ENCODE measurements at places on chromosomes 3 and 15.
A peak's percentile ranks its signal among the peaks of the same experiment; 100 is the strongest.

DNA sequence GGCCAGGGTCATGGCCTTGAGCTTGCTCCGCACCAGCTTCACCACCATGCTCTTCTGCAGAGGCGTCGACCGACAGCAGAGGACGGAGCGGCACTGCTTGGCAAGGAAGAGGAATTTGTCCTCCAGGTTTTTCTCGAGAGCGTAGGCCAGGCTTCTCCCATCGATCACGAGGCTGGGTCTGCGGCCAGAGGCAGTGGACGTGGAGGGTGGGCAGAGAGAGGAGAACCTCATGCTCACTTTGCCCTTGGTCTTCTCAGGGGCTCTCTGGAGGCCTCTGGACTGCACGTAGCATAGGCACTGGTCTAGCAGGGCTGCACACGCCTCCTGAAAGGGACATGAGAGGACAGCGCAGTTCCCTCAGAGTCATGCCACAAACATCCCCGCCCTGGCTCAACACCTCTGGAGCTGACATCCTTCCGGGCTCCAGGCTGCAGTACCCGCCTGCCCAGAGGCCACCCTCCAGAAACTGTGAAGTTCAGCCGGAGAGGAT, 168.3 kb downstream of the ATP10A start:
- DNase-seq = no peak

GRCh38 chr3:128007033-128007424, 45.2 kb upstream of the SEC61A1 start:
- no peak for DNase-seq

DNA sequence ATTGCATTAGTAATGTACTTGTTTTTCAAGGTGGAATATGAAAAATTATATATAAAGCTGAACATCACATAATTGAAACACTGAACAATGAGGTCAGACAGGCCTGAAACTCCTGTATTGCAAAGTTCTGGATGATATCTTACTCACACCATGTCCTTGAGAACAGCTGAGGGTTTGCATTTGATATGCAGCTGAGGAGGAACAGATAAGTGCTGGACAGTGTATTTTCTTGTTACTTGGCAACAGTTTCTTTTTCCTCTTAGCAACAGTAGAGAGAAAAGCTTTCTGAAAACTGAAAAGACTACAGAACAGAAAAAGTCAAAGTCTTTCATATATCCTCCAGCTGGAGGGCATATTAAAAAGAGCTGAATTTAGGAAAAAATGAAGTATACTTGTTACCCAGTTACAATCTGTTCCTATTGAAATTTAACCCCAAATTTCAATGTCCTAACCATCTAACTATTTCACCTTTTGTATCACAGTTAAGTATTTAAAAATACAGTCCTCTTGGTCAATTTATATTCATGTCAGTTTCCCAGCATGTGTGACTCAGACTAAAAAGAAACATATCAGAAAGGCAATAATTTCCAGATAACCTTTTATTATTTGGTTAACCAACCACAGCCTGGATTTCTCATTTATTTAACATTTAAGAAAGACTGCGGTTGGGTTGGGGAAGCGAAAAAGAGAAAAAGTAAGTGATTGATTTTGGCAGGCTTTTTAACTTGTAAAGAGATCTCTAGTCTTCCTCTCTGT, 733.0 kb upstream of the DPPA4 start:
- DNase-seq = no peak

GRCh38 chr3:53361852-53362251, 14.5 kb upstream of the DCP1A start:
- no peak for DNase-seq

GRCh38 chr3:83807511-83807910, 1151.3 kb upstream of the CADM2 start:
- no peak for DNase-seq

DNA sequence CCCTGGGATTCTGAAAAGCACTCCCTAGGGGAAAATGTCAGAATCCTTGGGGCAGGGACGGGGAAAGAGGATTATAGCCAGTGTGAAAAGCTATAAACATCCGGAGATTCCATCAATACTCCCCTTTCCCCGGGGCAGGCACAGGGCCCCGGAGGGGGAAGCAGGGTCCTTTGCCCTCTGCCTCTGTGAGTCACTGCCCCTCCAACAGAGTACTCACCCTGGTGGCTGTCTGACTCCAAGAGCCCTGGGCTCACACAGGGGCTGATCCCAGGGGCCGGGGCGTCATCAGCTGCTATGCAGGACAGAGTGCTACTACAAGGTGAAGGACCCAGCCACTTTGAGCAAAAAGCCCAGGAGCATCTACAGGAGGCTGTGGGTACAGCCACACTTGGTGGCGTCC, 133.0 kb upstream of the PRR20G start:
- no peak for DNase-seq

DNA sequence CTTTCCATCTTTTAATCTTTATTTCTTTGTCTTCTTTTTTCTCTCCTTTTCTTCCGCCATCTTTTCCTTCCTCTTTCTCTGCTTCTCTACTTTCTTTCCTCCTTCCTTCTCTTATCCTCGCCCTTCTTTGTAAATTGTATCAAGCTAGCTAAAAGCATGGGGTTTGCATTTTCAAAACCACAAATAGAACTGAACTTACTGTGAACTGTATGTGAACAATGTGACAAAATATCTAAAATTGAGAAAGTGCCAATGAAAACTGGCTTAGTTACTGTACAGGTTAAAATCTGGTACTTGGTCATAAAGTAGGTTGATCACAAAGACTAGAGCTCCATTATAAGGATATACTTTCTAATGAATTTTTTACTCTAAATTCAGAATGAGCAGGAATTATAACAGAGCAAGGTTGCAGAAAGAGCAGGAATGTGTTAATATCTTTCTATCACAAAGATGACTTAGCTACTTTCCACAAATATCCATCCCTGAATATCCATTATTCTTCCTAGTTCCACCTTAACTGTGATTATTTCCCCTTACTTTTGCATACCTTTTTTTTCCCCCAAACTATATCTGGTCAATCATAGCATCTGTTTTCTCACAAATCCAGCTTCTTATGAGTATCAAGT, 122.4 kb downstream of the LSAMP start:
- no peak for DNase-seq

GRCh38 chr3:17006132-17006852, 121.5 kb downstream of the PLCL2 start:
- no peak for DNase-seq

DNA sequence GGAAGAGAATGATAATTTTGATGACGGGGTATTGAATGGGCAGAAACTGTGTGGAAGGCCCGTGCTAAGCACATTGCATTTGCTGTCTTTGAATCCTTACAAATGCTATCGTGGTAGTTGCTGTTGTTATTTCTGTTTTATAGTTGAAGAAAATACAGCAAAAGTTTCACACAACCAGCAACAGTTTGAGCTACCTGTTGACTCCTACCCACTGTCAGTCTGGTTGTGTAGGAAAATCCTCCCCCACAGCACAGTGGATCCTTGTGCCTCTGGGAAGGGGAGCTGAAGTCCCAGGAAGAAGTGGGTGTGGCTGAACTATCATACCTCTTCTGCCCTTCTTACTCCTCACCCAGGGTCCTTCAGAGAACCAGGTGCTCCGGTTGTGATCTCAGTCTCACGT, 29.4 kb downstream of the MRAS start:
- no peak for DNase-seq

- no peak for DNase-seq
Observed at GRCh38 chr15:78210349-78210717, 24.0 kb downstream of the ACSBG1 start.

DNA sequence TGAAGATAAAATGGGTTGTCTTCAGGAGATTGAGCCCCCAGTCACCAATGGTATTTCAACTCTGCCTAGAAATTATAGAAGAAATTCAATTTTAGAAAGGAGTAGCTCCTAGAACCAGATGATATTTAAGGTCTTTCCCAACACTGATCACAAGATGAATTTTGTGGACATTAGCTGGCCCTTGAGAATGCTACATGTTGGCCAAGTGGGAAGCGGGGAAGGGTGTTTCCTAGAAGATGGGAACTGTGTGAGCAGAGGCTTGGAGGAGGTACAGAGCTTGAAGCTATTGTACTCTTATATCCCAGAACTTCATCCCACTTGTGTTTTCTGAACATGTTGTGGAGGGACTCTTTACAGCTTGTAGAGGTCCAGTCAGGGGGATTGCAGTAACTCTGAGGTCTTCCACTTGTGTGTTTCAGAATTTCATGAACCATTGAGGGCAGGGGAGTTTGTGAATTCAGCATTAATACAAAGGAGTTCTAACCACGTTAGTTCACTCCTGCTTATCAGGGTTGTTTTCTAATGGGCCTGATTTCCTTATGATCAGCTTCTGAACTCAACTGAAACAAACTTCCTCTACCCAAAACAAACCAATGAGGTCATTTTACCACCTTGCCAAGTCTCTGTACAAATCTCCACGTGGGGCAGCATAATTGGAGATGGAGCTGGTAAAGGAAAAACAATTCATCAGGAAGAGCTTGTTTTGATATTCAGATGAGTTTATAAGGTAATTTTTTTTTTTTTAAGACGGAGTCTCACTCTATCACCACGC, 152.6 kb upstream of the TPM1 start:
- no peak for DNase-seq

- DNase-seq = no peak
Observed at GRCh38 chr15:84813931-84814330, 3.2 kb upstream of the ALPK3 start.

DNA sequence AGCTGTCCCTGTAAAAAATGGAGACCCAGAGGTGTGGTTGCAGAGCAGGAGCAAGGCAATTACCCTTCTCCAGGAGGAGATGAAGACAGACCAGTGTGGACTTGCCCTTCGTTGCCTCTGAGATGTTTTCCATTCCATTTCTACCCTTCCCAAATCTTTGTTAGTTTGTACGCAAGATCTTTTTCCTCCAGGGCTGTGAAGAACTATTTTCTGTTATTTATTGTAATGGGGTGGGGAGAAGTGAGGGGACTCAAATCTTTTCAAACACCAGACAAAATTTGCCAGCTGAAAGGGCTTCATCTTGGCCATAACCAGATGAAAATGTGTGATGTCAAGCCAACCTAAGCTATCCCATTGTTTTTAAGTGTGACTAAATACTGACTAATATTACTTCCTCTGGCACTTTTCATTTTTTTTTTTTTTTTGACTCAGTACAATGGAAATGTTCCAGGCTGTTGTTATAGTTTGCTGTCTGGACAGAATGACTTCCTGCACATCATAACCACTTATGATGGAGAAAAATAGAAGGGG, 271.3 kb upstream of the TPRG1 start:
- DNase-seq = peak; percentile 93

DNA sequence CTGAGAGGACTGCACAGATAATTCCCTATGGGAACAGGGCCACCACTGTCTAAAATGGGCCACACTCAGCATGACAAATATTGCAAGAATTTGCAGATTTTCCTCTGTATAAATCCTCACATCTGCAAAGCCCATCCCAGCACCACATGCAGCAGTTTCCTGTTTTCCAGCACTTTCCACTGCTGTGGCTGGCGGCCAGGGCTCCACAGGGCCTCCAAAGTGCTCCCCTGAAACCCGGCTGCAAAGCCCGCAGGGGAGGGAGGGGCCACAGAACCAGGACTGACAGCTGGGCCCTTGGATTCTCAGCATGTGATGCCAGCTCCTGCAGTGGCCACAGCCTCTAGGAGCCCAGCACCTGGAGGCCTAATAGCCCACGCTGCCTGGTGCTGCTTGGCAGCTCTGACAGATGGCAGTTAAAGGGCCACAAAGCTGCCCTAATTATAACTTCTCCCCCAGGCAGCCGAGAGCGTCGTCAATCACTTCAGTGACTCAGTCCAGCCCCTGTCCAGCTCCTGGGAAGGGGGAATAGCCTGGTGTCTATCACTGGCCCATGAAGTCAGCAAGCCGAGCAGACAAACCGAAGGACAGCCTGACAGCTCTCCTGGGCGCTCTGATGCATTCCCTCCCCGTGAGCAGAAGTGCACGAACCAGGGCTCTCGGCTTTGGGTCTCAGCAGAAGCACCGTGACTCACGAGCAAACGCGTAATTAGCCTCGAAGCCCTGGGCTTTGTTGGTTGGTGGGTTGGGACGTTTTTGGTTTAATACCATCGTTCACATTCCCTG, 4.7 kb downstream of the LRRC15 start:
- DNase-seq = no peak

DNA sequence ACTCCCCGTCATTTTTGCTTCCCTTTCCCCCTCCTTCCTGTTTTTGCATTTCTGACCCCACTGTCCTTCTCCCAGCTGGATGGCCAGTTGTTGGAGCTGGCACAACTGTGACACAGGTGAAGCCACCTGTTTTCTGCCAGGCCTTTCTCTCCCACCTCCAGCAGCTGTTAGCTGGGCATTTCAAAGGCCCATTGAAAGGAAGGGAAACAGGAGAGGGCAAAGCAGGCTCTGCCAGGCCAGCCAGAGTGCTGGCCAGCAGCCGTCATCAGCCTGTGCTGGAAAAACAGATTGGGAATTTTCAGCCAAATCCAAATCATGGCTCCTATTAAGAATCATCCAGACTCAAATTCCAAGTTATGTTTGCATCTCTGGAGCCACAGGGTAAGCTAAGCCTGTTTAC, 155.2 kb upstream of the C2CD4B start:
- DNase-seq = no peak

DNA sequence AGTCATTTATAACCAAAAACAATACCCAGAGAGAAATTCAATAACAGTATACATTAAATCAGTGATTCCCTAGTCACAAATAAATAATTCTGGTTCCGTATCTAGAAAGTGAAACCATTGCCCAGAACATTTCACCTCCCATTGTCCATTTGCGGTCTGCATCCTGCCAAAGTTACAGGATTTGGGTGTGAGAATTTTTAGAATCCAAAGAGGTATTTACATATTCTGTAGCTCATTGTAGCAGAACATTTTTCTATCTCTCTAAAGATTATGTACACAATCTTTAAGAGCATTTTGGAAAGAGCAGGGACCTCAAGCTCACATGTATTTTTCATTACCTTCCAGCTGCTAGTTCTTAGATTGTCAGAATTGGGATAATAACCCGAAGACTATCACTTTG, 261.6 kb downstream of the CHL1 start:
- DNase-seq = no peak

- DNase-seq = peak; percentile 49
Observed at GRCh38 chr15:77107531-77108355, 36.8 kb upstream of the TSPAN3 start.

DNA sequence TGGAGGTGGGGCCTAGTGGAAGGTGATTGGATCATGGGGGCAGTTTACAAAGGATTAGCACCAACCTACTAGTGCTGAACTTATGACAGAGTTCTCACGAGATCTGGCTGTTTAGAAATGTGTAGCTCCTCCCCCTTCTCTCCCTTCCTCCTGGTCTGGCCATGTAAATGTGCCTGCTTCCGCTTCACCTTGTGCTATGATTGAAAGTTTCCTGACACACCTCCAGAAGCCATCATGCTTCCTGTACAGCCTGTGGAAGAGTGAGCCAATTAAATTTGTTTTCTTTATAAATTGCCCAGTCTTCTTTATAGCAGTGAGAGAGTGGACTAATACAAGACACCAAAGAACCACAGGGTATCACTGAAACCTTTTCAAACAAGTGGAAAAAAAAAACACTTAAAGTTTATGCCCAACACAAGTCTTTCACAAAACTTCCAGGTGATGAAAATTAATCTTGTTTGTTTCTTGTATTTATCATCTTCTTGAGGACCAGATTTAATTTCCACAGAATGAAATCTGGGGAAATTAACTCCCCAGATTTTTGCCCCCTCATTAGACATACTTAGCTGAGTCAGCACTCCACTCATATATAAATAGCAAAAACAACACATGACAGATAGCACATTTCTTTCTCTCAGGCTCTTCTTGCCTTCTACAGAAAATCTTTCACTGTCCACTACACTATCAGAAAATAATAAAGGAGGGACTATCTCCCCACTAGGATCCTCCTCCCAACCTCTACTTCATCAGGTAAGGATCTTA, 847.2 kb downstream of the TUSC7 start:
- no peak for DNase-seq

GRCh38 chr15:91168457-91168856, 68.4 kb downstream of the SV2B start:
- no peak for DNase-seq
